Activated CD4-positive, alpha-beta T cell treated with anti-CD3 and anti-CD28 coated beads, Interleukin-2, amount 10 ng/mL, durations not matched to agents 24 days and 14 days (primary cell): ENCODE measurements at places on chromosomes 7 and 10.

- no peak for DNase-seq
- H3K36me3 ChIP-seq = no peaks in the 10 kb centered on the region
- no peak overlapping the region for H3K27ac ChIP-seq
- no peaks in the 10 kb centered on the region for H3K4me1 ChIP-seq
- peaks cover 12% of the 10 kb centered on the region for H3K27me3 ChIP-seq
Observed at GRCh38 chr7:155108144-155108901, 38.2 kb downstream of the HTR5A start.

DNA sequence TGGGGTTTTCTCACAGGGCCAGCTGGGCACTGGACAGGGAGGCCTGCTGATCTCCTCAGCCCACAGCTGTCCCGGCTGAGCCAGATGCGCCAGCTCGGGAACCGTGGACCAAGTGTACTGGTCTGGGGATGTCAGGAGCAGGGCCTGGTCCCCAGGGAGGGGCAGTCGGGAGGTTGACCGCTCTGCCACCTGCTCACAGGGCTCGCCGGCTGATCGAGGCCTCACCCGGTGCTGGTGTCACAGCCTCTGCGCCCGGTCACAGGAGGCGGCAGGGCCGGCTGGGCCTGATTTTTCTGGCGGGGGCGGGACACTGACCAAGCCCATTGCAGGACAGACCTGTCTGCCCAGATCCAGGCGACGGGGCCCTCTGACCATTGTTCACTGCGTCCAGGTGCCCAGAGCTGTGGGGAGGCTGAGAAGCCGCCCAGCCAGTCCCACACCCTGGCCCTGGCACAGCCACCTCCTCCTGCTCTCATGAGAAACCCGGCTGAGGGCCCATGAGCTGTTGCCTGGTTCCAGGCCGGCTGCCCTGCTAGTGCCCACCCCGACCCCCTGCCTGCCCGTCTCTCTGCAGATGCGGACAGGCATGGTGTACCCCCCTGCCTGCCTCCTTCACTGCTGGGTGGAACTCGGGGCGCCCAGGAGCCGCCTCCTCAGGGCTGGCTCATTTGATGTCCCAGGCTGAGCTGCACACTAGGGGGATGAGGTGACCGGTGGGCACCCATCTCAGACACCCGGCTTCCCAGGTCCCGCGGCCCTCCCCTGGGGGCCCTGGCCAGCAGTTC lies 3.0 kb upstream of the TMEM184A start:
- no peak overlapping the region for H3K4me3 ChIP-seq
- DNase-seq = no peak
- H3K27ac ChIP-seq = no peak overlapping the region
- H3K36me3 ChIP-seq = no peaks in the 10 kb centered on the region

GRCh38 chr7:118175740-118176139 lies 8.2 kb upstream of the LSM8 start:
- no peaks in the 10 kb centered on the region for H3K4me1 ChIP-seq
- H3K27ac ChIP-seq = no peak overlapping the region
- DNase-seq = no peak
- no peak overlapping the region for H3K4me3 ChIP-seq
- no peaks in the 10 kb centered on the region for H3K36me3 ChIP-seq
- H3K27me3 ChIP-seq = peaks cover 7% of the 10 kb centered on the region

GRCh38 chr10:89900554-89900953 lies 199.2 kb downstream of the KIF20B start:
- no peaks in the 10 kb centered on the region for H3K36me3 ChIP-seq
- no peak overlapping the region for H3K4me3 ChIP-seq
- H3K27me3 ChIP-seq = peaks cover 5% of the 10 kb centered on the region
- DNase-seq = no peak
- no peak overlapping the region for H3K27ac ChIP-seq
- no peaks in the 10 kb centered on the region for H3K4me1 ChIP-seq

DNA sequence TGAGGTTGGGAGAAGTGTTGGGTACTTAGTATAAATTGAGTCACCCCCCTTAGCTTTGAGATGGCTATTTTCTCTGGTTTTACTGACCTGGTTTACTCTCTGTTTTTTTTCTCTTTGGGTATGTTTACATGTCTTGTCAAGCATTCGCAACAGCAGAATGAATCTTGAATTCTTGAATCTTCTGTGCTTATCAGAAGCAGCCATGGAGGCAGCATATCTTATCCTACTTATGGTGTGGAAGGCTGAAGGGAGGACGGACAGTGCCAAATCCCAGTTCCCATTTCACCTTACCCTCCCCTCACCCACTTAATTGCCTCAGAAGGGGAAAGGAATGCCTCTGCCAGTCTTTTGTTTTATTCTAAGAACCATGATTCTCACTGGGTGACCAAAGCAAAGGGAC lies 3.7 kb downstream of the SND1 start:
- peaks cover 47% of the 10 kb centered on the region for H3K36me3 ChIP-seq
- no peak for DNase-seq
- H3K4me1 ChIP-seq = peaks cover 51% of the 10 kb centered on the region
- H3K27me3 ChIP-seq = no peaks in the 10 kb centered on the region
- H3K4me3 ChIP-seq = no peak overlapping the region

DNA sequence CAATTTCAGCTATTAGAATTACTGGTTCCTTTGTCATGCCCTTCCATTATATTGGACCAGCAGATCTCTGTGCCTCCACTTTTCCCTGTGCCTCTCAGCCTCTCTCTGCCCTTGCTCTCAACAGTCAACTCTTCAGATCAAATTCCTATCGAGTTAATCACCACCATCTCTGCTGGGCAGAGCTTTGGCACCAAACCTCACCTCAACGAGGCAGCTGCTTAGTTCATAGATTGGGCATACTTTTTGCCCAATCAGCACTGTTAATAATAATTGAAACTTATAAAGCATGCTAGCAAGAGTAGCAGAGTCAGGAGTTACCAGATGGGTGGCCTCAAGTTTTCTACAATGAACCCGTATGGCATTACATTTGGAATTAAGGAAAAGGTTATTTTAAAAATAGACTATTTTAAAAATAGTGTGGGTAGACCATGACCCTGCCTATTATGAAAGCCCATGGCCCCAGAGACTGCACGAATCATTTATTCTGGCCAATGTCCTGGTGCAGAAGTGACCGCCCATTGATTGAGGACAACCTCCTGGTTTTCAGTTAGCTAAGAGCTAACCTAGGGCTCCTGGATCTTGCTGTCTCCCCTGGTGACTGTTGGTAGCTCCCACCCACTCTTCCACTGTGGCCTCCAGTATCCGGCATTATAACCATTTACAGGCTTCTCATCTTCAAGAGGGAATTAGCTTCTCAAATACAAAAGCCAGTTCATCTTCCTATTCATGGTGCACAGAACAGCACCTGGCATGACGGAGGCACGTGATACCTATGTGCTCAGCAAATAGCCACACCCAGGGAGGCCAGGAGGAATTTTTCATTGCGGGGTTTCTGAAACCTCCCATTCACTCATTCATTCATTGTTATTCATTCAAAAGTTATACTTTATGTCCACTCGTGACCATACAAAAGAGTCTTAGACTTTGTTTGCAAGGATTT lies 265.4 kb downstream of the INHBA start:
- no peak overlapping the region for H3K4me3 ChIP-seq
- no peaks in the 10 kb centered on the region for H3K36me3 ChIP-seq
- no peak overlapping the region for H3K27ac ChIP-seq
- H3K4me1 ChIP-seq = no peaks in the 10 kb centered on the region
- no peak for DNase-seq

DNA sequence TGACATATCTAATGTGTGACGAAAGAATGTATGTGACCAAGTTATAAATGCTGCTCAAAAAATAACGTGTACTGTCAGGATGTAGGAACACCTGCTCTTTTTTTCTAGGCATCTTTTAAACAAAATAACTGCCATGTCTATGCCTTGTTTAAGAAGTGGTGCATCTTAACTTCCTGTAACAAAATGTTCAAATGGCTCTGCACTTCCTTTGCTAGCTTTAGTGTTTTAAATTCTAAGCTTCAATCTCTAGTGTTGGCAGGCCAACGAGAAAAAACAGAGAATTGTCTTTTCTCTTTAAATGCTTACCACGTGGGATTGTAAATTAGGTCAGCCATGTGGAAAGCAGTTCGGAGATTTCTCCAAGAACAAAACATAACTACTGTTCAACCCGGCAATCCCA lies 14.6 kb upstream of the PDSS1 start:
- H3K27me3 ChIP-seq = peaks cover 5% of the 10 kb centered on the region
- DNase-seq = no peak
- H3K27ac ChIP-seq = no peak overlapping the region
- peaks cover 9% of the 10 kb centered on the region for H3K4me1 ChIP-seq
- no peaks in the 10 kb centered on the region for H3K36me3 ChIP-seq
- H3K4me3 ChIP-seq = no peak overlapping the region

DNA sequence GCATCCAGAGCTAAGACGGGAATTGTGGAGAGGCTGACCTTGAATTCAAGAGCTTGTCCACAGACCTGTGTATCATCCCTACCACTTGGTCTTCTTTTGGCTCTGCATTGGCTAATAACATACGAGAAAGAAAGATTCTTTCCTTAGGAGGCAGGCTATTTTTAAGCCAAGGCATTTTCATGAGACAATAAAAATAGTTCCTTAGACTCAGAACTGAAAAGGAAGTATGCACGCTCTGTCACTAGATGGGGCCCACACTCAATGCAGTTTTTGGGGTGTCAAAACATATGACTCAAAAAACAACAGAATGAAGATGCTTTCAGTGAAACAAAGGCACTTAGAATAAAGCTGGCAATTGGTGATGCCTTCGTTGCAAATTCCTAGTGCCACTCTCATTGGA lies 265.9 kb upstream of the DGKB start:
- H3K4me3 ChIP-seq = no peak overlapping the region
- no peaks in the 10 kb centered on the region for H3K36me3 ChIP-seq
- H3K27ac ChIP-seq = no peak overlapping the region
- H3K4me1 ChIP-seq = no peaks in the 10 kb centered on the region
- H3K27me3 ChIP-seq = no peaks in the 10 kb centered on the region

DNA sequence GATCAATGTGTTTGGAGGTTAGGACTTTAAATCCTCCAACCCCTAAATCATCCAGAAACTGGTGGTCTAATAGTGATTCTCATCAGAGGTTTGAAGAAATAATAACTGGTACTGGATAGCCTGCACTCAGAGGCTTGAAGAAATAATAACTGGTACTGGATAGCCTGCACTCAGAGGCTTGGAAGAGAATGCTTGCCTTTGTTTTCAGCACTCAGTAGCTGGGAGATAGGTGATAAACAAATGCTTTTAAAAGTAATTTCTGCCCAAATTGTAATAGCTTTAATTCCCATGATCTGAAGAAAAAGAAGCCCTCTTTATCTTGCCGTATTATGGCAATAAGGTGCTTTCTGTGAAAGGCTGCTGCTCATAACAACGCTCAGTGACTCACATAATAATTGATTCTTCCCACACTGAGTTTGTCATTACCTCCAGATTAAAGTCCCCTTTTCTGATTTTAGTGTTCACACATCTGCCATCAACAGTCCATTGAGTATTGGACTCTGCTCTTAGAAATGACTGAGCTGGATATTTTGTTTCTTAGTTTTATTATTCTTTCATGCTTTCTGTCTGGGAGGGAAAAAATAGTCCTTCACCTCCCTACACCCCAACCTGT lies 112.3 kb upstream of the PHYHIPL start:
- H3K27ac ChIP-seq = no peak overlapping the region
- no peaks in the 10 kb centered on the region for H3K4me1 ChIP-seq
- no peak overlapping the region for H3K4me3 ChIP-seq
- DNase-seq = no peak
- H3K27me3 ChIP-seq = no peaks in the 10 kb centered on the region
- H3K36me3 ChIP-seq = no peaks in the 10 kb centered on the region
